Activated CD4-positive, alpha-beta memory T cell treated with anti-CD3 and anti-CD28 coated beads for 36 hours (primary cell): ENCODE measurements at places on chromosomes 12 and 14. TPM values are rescaled to one million over a fixed set of nuclear protein-coding genes. Genes with fewer than 3 reads are reported as not detected.

Gene ZNF26
- total RNA-seq, result 10.8 TPM

GRCh38 chr12:166425-167075 lies 47.4 kb downstream of the SLC6A12 start:
- DNase-seq, result no peak

GRCh38 chr14:75289840-75290388 lies 11.3 kb downstream of the FOS start:
- no peak for DNase-seq

DNA sequence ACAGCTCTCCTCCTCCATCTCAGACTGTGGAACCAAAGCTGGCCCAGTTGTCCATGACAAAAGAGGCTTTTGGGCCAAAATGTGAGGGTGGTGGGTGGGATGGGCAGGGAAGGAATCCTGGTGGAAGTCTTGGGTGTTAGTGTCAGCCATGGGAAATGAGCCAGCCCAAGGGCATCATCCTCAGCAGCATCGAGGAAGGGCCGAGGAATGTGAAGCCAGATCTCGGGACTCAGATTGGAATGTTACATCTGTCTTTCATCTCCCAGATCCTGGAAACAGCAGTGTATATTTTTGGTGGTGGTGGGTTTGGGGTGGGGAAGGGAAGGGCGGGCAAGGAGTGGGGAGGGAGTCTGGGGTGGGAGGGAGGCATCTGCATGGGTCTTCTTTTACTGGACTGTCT lies 11.8 kb upstream of the TAMALIN start:
- DNase-seq, result no peak

Gene BDKRB2
- total RNA-seq, result 0.12 TPM

- no peak for DNase-seq
Measured at GRCh38 chr12:92162079-92162478, 16.4 kb upstream of the BTG1 start.

GRCh38 chr14:92409043-92409442 lies 86.1 kb downstream of the SLC24A4 start:
- DNase-seq, result no peak

- no peak for DNase-seq
Measured at GRCh38 chr14:94646481-94646880, 34.3 kb downstream of the SERPINA3 start.

GRCh38 chr14:61631045-61631687 lies 64.1 kb upstream of the HIF1A start:
- DNase-seq, result no peak

DNA sequence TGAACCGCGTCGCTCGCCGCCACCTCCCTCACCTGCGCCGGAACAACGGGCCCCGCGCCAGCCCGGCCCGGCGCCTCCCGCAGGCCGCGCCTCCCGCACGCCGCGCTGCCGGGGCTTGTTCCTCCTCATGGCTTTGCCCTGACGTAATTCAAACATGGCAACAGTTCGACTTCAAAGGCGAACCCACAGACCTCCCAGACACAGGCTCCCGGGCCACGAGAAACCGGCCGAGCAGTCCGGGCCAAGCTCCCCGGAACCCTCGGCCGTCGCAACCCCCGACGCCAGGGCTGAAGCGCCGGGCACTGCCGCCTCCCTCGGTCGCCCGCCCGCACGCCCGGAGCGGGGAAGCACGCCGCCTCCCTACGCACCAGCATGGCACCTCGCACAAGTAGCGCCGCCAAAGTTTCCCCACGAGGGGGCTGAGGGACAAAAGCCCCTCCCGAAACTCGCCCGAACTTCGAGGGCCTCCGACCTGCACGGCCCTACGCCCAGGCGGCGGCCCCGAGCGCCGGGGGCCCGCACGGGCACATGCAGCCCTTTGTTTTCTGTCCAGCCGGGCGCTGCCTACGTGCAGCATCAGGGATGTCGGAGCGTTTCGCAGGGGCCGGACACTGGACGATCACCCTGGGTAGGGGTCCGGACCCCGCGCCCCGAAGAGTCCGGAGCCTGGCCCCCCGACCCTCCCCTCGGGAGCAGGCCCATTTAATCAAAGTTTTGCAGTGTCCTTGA lies 1.7 kb downstream of the SINHCAF start:
- peak; percentile 78 for DNase-seq

Gene GLIPR1L1
- not detected for total RNA-seq

GRCh38 chr14:70013271-70013873 lies 134.2 kb downstream of the SMOC1 start:
- DNase-seq, result peak; percentile 59

Gene NFKBIA
- 390 TPM for total RNA-seq

- DNase-seq, result peak; percentile 85
Measured at GRCh38 chr12:122730215-122731014, at the start of gene HCAR1. TSS of gene HCAR1 (minus strand) at chr12:122730844. CDS start at chr12:122730339, 505 bp downstream.

Gene PRDM4
- 39.0 TPM for total RNA-seq

DNA sequence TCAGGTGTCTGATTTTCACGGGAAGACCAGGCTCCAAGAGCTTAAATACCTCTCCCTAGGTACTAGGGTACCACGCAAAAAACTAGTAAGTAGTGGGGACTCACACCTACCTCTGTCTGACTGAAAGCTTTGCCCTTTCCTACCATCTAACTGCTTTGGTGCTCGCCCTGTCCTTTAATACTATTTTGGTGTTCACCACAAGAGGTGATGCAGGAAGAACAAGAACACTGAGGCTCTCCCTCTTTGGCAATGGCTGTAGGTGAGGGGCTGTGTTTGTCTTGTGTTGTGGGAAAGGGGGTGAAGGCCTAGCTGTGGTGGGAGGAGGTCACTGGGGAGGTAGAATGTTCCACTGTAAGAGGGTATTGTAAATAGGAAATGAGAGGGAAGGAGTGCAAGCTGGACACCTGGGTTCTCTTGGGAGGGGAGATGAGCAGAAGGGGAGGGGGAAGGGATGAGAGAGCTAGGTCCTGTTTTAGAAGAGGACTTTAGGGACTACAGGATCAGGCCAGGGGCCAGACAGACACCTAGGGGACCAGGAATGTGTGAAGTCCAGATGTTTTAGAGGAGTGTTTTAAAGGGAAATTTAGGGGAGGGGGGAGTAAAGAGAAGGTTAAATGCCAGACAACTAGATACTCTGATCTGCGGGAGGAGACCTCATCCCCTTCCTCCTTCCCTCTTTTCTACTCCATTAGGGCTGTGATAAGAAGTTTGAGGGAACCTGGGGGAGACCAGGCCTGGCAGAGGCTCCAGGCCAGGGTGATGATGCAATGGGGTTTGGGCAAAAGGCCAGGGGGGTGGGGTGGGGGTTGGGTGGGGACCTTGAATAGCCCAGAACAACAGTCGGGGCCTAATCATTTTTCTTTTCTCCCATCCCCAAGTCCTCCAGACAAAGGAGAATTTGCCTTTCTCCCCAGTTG lies 2.1 kb downstream of the ITGA5 start:
- DNase-seq, result no peak

GRCh38 chr14:85187521-85187920 lies 342.4 kb upstream of the FLRT2 start:
- no peak for DNase-seq

DNA sequence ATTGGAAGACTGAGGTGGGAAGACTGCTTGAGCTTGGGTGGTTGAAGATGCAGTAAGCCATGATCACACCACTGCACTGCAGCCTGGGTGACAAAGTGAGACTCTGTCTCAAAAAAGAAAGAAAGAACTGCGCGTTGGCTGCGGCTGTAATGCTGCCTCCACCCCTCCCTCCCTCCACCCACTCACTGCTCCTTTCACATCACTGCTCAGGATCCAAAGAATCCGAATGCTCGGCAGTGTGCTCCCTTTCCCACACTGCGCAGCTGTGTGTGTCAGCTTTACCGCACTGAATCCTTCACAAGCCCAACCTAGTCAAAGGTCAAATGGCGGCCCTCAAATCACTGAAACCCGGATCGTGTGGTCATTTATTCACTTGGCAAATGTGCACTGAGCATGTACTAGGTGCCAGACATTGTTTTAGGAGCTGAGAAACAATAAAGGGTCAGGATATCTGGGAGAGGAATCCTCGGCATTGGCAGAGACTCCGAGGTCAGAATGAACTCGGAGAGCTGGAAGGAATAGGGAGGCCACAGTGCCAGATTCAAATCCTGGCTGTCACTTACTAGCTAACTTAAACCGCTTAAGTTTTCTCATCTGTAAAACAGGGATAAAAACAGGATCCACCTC lies 11.5 kb upstream of the TDRD9 start:
- no peak for DNase-seq

GRCh38 chr12:52965337-52965731 lies 16.4 kb downstream of the KRT18 start:
- no peak for DNase-seq

Gene OTX2
- not detected for total RNA-seq

Gene PTPRQ
- total RNA-seq, result not detected

DNA sequence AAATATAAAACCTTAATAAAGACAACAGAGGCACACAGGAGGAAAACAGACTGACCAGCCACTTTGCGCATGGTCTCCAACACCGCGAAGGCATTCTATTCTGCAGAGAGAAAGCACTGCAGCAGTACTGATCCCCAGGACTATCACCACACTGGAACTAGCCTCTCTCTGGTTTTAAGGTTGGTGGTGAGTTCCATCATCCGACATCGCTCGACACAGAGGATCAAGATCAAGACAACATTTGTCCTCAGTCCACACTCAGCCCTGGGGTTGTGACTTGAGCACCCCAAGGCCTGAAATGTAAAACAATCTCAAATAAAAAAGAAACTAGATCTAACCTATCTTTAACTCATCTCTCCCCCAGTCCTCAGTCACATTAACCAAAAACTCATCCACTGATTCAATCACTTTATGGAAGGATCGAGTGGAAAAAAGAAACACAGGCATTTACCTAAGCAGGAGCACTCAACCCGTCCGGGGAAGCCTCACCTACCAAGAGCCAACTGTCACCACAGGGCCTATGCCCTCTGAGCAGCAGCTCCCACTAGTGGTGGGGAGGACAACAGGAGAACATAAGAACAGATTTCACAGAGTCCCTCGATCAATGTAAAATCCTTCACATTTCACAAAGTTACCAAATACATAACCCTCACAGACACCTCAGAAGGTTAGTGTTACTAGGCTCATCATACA lies 17.7 kb downstream of the STXBP6 start:
- peak; percentile 12 for DNase-seq
